ENCODE measurements at places on chromosomes 5 and 9.
A peak's percentile ranks its signal among the peaks of the same experiment; 100 is the strongest.

- H3K4me1 ChIP-seq = no peaks in the 10 kb centered on the region
- no peak overlapping the region for H3K27ac ChIP-seq
- no peaks in the 10 kb centered on the region for H3K27me3 ChIP-seq
- DNase-seq = no peak
- no peaks in the 10 kb centered on the region for H3K36me3 ChIP-seq
- no peak overlapping the region for H3K4me3 ChIP-seq
These were observed 153.4 kb upstream of the POU5F2 start for GRCh38 chr5:93894601-93895354.

- H3K27me3 ChIP-seq = no peaks in the 10 kb centered on the region
- no peaks in the 10 kb centered on the region for H3K4me1 ChIP-seq
- H3K27ac ChIP-seq = no peak overlapping the region
- no peaks in the 10 kb centered on the region for H3K36me3 ChIP-seq
These were observed 116.9 kb downstream of the DENND1A start for GRCh38 chr9:123812984-123813383.

GRCh38 chr5:158819095-158819494 is 280.6 kb downstream of the EBF1 start:
- H3K27me3 ChIP-seq = no peaks in the 10 kb centered on the region
- no peak overlapping the region for H3K4me3 ChIP-seq

DNA sequence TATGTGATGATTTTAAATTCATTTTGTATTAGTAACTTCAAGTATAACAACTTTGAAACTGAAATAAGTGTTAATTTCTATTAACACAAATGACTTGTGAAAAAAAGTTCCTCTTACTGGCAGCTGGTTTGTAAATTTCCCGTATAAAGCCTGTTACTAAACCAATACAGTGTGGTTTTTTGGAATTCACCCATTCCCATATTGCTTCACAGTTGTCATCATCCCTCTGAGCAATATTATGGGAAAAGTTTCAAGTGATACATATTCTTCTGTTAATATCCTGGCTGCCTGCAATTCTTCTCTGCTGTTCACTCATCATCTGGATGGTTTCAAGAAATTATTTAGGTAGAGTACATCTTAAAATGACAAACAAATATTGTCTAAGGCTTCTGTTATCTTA is 1185.1 kb upstream of the C9orf72 start:
- no peaks in the 10 kb centered on the region for H3K27me3 ChIP-seq
- H3K4me1 ChIP-seq = no peaks in the 10 kb centered on the region
- no peaks in the 10 kb centered on the region for H3K36me3 ChIP-seq
- DNase-seq = no peak

DNA sequence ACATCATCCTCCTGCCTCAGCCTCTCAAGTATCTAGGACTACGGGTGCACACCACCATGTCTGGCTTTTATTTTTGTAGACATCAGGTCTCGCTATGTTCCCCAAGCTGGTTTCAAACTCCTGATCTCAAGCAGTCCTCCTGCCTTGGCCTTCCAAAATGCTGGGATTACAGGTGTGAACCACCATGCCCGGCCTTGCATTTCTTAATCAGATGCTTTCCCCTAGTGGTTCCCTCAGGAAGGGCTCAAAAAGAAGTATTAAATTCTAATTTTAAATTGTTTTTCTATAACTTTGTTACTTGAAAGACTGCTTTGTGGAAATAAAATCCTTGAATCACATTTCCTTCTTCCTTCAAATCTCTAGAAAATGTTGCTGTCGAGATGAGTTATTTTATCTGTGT is 79.5 kb upstream of the ROR2 start:
- H3K27ac ChIP-seq = no peak overlapping the region
- peaks cover 4% of the 10 kb centered on the region for H3K36me3 ChIP-seq
- DNase-seq = no peak

DNA sequence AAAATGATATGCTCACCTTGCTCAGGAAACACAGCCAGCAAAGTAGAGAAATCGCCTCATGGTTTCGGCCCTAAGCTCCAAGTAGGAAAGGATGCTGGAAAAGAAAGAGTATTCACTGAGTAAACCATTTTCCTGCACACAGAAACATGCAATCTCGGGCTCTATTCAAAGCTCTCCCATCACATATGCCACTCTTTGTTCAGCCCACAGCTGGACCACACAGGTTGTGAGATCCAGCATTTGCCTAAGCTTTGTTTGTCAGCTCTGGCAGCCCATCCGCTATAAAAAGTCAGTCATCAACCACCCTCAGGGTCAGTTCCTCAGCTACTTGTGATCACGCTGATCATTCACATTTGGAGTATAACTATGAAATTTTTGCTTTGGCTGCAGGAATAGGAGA is 96.5 kb upstream of the SMARCA2 start:
- no peak overlapping the region for H3K4me3 ChIP-seq
- H3K27me3 ChIP-seq = no peaks in the 10 kb centered on the region
- no peaks in the 10 kb centered on the region for H3K36me3 ChIP-seq
- H3K27ac ChIP-seq = no peak overlapping the region
- DNase-seq = no peak

- no peak for DNase-seq
- no peaks in the 10 kb centered on the region for H3K4me1 ChIP-seq
- H3K27ac ChIP-seq = no peak overlapping the region
- H3K4me3 ChIP-seq = no peak overlapping the region
- no peaks in the 10 kb centered on the region for H3K36me3 ChIP-seq
These were observed 57.2 kb upstream of the DHFR start for GRCh38 chr5:80711938-80712337.

DNA sequence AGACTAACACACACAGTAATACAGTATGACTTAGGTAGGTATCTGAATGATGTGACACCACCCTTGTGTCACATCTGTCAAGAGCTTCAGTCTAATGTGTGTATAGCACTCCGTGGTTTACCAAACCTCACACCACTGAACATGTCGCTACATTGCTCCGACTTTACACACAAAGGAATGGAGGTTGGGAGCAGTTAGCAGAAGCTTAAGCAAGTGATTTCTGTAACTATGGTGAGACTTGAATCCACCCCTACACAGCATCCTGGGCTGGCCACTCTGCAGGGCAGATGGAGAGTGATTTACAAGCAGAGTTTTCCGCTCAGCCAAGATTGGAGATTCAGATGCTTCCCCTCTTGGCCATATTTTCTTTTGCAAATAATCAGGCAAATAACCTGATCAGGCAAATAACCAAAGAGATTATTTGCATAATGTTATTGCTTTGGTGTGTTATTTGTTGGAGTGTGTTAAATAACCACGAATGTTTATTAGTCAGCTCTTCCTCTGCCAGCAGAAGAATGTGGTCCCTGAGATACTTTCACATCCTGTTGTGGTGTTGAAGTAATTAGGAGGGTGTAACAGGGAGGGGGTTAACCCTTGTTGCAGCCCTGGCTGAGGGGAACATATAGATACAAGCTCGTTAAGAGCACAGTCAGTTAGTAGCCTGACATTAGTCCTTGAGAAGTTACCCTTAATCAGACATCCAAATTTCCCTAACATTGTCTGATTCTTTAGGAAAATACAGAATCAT is 92.8 kb downstream of the SNX18 start:
- peaks cover 22% of the 10 kb centered on the region for H3K4me1 ChIP-seq
- H3K27me3 ChIP-seq = no peaks in the 10 kb centered on the region
- peak overlapping the region; percentile 26 for H3K4me3 ChIP-seq
- H3K27ac ChIP-seq = no peak overlapping the region

DNA sequence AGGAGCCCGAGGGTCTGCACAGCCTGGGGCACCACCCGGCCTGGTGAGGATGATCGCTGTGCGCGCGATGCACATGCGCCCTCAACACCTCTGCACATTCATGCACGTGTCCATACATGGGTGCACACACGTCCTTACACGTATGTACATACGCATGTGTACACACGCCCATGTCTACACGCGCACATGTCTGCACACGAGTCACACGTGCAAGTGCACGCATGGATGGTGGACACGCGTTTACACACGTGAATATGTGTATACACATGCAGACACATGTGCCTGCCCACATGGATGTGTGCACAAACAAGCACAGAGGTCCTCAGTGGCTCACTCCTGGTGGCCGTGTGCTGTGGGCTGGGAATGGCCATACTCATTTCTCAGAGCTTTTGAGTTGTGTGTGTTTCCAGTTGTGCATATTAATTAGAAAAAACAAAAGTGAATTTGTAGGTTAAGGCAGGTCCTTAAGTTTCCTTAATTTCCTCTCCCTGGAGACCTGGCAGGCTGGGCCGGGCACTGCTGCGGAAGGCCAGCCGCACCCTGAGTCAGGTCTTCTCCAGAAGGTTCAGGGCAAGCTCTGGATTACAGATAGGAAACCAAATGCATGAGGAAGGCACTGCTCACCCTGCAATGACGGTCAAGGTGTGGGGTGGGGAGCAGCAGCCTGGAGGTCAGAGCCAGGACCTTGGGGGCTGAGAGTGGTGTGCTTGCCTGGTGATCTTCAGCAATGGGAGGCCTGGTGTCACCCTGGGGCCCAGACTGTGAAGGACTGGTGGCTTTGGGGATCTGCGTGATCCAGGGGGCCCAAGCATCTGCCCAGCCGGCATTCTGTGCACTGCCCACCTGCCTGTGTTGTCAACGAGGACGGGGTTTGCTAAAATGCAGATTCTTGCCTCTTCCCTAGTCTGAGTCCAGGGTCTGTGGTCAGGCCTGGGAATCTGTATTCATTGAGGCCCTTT is 1.3 kb upstream of the RNU6ATAC start:
- DNase-seq = peak; percentile 14
- peaks cover 10% of the 10 kb centered on the region for H3K4me1 ChIP-seq
- no peak overlapping the region for H3K27ac ChIP-seq
- H3K27me3 ChIP-seq = no peaks in the 10 kb centered on the region

DNA sequence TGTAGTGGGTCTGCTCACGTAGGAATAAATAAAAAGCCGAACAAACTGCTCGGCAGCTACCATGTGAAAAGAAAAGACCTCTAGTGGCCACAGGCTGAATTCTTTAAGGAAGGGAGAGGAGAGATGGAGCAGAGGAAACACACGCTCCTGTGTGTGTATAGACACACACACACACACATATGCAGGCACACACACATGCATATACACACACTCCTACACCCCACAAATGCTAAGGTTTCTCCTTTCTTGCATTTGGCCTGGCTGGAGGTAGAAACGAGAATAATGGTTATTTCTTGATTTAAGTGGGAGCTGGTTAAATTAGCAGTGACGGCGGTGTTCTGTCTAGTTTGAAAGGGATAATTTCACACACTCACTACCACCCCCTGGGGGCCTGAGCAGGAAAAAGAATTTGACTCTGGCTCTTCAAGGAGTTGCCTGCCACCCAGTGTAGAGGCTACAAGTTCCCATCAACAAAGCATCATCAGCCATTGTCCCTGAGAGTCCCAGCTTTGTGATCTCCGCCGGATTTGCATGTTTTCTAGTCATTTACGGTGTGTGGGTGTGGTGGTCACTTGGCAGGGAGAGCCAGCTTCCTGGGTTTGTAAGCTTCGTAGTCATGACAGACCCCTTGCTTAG is at the start of gene INSYN2B:
Gene INSYN2B (minus strand): TSS at position 78 of the 636 bp plus-strand sequence. CDS start 96,597 bp downstream, outside the sequence.
- H3K27ac ChIP-seq = no peak within 1 kb of the TSS
- peaks cover 21% of the 10 kb centered on the region for H3K36me3 ChIP-seq
- H3K4me1 ChIP-seq = no peaks in the 10 kb centered on the region
- DNase-seq = no peak
- H3K4me3 ChIP-seq = no peak within 1 kb of the TSS
- no peaks in the 10 kb centered on the region for H3K27me3 ChIP-seq

- H3K4me3 ChIP-seq = peak within 1 kb of the TSS; percentile 89
- peaks cover 36% of the 10 kb centered on the region for H3K4me1 ChIP-seq
- H3K27me3 ChIP-seq = no peaks in the 10 kb centered on the region
- H3K27ac ChIP-seq = peak within 1 kb of the TSS; percentile 60
These were observed at the start of gene TNFSF8 for GRCh38 chr9:114930056-114930812. TNFSF8 (minus strand) TSS chr9:114930591; CDS start chr9:114930303, 288 bp downstream.

GRCh38 chr9:119005162-119005561 is 364.1 kb downstream of the BRINP1 start:
- H3K36me3 ChIP-seq = no peaks in the 10 kb centered on the region
- no peak for DNase-seq
- H3K27me3 ChIP-seq = no peaks in the 10 kb centered on the region
- no peak overlapping the region for H3K27ac ChIP-seq
- no peak overlapping the region for H3K4me3 ChIP-seq

GRCh38 chr9:37501957-37502596 is 16.3 kb downstream of the POLR1E start:
- H3K36me3 ChIP-seq = peaks cover 28% of the 10 kb centered on the region
- H3K4me3 ChIP-seq = no peak overlapping the region

DNA sequence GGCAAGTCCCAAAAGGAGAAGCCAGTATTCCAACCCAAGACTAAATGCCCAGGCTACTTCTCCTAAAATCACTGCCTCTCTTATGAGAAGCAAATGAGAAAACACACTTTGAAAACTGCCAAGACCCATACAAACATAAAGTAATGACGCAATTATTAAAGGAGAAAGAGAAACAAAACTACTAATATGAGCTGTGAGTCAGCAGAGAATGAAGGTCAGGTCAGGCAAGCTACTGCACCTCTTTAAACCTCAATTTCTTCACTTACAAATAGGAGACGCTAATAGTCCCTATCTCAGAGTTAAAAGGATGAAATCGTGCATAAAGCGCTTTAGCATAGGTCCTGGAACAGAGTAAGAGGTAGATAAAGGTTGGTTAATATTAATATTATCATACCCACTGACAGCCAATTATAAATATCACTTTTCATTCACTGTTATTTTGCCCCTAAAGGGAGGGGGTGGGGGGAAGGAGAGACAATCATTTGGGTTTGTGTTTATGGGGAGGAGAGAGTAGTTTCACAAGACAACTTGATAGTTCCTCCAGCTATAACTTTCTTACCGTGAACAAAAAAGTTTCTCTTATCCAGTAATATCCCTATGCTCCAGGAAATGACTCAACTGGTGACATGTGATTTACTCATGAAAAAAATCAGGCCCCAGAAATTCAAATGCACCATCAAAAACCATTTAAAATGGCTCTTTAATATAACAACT is 3.6 kb downstream of the PSMB7 start:
- no peak for DNase-seq
- peaks cover 17% of the 10 kb centered on the region for H3K4me1 ChIP-seq
- peaks cover 36% of the 10 kb centered on the region for H3K36me3 ChIP-seq

DNA sequence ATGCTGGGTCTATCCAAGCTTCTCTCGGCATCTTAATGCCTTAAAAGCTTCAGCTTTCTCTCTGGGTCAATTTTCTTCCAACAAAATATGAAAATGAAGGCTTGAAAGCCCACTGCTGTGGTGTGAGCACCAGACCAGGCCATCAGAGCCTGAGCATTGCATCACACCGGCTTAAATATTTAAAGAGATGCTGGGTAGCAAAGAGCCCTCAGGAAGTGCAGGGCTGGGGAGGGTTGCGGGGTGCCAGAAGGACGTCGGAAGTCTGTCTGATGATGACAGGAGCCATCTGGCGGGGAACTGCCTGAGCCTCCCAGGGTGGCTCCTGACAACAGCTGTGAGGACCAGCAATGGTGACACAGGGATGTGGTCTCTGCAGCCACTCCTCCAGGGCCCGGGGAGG is 185.5 kb downstream of the OLFM1 start:
- no peak overlapping the region for H3K27ac ChIP-seq
- no peaks in the 10 kb centered on the region for H3K27me3 ChIP-seq
- no peaks in the 10 kb centered on the region for H3K36me3 ChIP-seq
- no peak for DNase-seq

DNA sequence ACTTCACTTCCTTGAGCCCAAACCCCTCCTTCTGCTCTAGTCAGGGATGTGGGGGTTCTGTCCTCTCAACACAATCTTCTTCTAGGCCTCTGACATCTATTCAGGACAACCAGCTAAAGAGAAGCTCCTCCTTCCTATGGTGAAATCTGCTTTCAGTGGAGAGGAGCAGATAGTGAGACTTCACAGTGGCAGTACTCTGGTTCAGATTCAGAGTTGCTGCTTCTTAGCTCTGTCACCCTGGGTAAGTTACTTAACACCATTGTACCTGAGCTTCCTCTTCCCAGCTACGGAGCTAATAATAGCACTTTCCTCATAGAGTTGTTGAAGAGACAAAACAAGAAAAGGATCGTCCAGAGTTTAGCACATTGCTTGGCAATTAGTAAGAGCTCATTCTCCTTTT is 77.3 kb upstream of the LARP1 start:
- H3K27me3 ChIP-seq = no peaks in the 10 kb centered on the region
- no peaks in the 10 kb centered on the region for H3K36me3 ChIP-seq
- peaks cover under 1% of the 10 kb centered on the region for H3K4me1 ChIP-seq
- no peak for DNase-seq
- H3K4me3 ChIP-seq = no peak overlapping the region

Measured in CD8-positive, alpha-beta memory T cell (primary cell).